Stimulated activated CD8-positive, alpha-beta memory T cell treated with anti-CD3 and anti-CD28 coated beads, Interleukin-4, amount 100 ng/mL, for 4 hours (primary cell): ENCODE measurements at places on chromosomes 1 and 21.

GRCh38 chr21:17900281-17900989, 81.3 kb upstream of the C21orf91 start:
- DNase-seq = no peak

DNA sequence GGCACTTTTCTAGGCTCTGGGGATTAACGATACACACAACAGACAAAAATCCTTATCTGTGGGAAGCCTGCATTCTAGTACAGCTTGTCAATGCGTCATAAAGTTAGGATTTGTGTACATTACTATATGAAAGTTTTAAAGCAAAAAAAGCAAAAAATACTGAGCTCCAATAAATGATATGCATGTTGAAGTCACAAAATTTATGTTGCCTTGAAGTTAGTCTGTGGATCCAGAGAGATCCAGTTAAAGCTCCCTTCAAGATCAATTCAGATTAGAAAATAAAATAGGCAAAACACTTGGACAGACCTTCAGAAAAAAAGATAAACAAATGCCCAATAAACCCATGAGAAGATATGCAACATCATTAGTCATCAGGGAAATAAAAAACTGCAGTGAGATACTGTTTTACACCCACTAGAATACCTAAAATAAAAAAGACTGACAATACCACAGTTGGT, 33.1 kb upstream of the KCNQ4 start:
- DNase-seq = no peak

DNA sequence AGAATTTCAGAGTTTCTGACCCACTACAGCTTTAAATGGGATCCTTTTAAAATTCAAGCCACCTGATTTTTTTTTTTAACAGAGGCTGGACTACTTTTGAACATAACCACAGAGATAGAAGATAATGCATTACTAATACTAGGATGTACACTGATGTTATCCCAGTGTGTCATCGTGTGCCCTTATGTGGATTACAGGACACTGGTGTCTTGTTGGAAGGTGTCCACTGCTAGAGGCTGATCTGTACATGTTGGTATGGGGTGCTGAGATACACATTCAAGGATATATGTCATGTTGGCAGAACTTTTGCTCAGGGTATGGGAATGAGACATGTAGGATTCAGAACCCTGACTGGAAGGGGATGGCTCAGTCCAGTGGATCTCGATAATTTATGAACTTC, 56.3 kb downstream of the INAVA start:
- no peak for DNase-seq

GRCh38 chr21:28220680-28221079, 772.0 kb downstream of the LTN1 start:
- no peak for DNase-seq

- DNase-seq = no peak
Observed at GRCh38 chr1:109531826-109532364, 7.8 kb upstream of the GPR61 start.

GRCh38 chr21:45116066-45116465, 41.7 kb downstream of the ADARB1 start:
- no peak for DNase-seq

GRCh38 chr1:223350361-223350908, 13.5 kb downstream of the SUSD4 start:
- no peak for DNase-seq

GRCh38 chr1:232578651-232579195, 51.2 kb downstream of the SIPA1L2 start:
- no peak for DNase-seq

GRCh38 chr21:38751379-38752050, 54.2 kb upstream of the ETS2 start:
- no peak for DNase-seq

DNA sequence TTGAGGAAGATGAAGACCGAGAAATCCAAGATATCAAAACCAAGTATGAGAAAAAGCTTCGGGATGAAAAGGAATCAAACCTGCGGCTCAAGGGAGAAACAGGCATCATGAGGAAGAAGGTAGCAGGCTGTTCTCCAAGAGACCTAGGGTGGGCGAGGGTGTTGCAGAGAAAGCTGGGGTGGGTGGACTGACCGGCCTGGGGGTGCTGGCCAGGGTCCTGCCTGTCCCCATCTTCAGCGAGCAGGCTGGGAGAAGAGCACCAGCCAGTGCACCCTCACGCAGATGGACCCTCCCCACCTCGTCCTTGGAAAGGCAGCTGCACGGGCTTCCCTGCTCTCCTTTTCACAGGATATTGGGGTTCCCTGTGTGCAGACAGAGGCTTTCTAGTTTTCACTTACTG, 46.9 kb upstream of the TMEM125 start:
- DNase-seq = no peak

GRCh38 chr1:53558739-53559315, 99.6 kb downstream of the DMRTB1 start:
- no peak for DNase-seq

- no peak for DNase-seq
Observed at GRCh38 chr1:236916131-236916800, 88.0 kb downstream of the MT1HL1 start.

DNA sequence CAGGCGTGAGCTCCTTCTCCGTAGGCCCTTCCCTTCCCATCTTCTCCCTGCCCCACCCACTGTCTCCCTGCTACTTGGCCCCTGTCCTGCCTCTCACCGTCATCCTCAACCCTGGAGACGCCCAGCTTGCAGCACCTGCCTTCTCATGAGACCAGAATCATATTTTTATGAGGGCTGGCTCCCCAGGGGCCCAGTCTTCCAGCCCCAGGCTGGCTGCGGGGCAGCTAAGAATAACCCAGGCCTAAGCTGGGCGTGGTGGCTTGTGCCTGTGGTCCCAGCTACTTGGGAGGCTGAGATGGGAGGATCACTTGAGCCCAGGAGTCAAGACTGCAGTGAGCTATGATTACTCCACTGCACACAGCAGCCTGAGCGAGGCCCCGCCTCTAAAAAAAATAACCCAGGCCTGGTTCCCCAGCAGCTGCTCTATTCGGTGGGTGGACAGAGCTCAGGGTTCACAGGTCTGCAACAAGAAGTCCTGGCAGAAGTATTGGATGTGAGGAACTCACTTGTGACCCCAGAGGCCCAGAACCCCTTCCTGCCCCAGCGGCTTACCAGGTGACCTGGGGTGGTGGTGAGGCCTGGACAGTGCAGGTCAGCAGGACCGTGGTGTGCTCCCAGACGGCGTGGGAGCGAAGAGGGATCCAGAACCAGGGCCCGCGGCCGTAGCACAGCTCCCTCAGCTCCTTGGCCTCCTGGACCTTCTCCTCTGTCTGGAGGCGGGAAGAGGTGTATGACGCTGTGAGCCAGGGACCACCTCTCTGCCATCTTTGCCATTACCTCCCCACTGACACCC, 6.4 kb downstream of the MYOM3 start:
- no peak for DNase-seq

- no peak for DNase-seq
Observed at GRCh38 chr1:180002437-180002836, 47.8 kb downstream of the CEP350 start.

DNA sequence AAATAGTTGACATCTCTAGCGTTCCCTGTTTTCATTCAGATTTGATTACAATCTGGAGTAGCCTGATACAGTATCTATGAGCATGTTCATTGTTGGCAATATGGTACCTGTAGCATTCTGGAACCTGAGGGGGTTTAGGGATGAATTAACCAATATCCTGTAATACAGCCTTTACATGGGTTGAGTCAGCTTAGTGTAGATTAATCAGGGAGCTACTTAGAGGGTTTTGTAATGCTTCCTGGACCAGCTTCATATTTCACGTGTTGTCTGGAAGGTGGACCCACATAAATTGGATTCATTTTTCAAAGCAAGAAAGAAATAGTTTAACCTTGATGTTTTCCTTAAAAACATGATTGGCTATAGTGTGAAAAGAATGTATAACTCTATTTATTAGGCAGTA, 3.6 kb downstream of the OTUD3 start:
- no peak for DNase-seq

DNA sequence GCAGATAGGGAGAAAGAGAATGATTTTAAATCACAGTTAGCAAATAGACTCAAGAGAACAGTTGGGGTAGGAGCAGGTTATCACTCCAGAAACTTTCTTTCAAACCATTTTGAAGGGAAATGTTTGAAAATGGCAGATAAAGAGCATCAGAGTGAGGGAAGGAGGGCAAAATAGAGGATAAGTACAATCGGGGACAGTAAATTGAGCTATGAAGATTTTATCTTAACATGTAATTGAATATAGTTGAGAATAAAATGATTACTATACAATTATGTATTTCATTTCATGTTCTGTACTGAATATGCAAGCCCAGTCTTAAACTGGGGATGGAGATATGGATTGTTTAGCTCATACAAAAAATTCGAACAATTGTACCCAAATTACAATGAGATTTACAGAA, 54.0 kb downstream of the MAP10 start:
- no peak for DNase-seq
